ENCODE measurements at places on chromosomes 1 and 21.

DNA sequence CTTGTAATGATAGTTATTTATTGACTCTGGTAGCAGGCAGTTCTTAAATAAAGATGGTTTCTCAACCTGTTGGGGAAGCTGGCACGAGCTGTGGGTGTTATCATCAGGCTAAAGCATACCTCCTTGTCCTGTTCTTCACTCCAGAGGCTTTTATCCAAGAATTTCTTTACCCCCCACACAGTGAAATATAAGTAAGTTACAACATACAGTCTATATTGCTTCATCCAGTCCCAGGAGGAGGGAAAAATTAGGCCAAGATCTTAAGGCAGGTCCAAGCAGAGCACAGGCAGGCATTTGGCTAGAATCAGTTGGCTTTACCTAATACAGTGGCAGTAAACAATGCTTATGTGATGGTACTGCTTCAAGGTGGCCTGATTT, 6.3 kb downstream of the TMEM81 start:
- no peak for DNase-seq

GRCh38 chr1:150749720-150750311, 15.8 kb downstream of the CTSS start:
- no peak for DNase-seq

DNA sequence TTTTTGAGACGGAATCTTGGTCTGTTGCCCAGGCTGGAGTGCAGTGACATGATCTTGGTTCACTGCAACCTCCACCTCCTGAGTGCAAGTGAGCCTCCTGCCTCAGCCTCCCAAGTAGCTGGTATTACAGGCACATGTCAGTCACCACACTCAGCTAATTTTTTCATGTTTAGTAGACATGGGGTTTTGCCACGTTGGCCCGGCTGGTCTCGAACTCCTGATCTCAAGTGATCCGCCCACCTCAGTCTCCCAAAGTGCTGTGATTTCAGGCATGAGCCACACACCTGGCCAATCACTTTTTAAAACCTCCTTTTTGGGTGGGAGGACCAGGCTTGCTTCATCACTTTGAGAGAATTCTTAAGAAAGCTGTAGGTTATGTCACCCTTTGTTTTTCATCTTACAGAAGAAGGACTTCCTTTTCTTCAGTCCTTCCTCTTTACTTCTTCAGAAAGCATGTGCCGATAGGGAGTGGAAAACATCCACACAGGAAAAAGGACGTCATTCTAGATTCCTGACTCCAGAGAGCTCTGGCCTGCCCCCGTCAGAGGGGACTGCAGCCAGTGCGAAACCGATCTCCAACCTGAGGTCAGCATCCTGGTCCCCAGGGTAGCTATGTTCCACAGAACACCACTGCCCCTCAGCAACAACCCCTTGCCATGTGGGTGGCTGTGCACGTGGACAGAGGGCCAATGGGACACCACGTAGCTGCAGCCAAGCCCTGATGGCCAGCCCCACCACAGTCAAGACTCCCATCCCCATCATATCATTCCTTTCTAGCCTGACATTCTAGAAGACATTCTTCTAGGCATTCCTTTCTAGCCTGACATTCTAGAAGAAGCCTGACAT, 21.9 kb downstream of the NCF2 start:
- peak; percentile 80 for DNase-seq

- no peak for DNase-seq
These were observed 10.1 kb downstream of the C1orf174 start for GRCh38 chr1:3889936-3890335.

DNA sequence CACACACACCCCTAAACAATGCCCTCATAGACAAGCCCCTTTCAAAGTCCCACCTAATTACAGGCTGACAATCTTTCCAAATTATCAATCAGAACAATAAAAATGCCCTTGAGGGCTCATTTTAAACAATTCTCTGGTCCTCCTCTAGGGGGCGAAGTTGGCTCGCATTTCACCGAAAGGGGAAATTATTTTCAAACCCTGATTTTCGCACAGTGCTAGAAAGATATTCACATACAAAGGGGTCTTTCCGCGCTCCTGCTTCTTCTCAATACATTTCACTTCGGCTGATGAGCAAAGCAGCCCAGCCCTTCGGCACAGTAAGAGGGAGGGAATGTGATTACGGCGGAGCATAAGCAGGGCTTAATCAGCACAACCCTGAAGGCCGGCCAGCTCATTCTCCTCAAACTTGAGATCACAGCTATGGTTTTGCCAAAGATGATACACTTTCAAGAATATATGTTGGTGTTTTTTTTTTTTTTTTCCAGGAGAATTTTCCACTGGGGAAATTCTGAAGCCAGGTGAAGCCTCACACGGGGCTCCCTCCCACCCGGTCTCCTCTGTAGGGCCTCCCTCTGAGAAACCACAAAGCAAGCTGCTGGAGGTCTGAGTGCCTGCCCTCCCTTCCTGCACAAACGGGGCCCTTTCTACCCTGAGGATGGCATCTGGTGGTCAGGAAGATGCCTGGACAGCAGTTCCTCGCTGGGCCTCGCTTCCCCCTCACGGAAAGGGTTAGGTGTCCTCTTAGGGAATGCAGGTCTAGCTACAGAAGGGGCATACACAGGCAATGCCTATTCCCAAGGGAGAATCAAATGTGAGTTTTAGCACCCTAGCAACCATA, 66.9 kb downstream of the GNG12 start:
- peak; percentile 51 for DNase-seq

- DNase-seq = no peak
These were observed 1.2 kb downstream of the ELK4 start for GRCh38 chr1:205630651-205631009.

DNA sequence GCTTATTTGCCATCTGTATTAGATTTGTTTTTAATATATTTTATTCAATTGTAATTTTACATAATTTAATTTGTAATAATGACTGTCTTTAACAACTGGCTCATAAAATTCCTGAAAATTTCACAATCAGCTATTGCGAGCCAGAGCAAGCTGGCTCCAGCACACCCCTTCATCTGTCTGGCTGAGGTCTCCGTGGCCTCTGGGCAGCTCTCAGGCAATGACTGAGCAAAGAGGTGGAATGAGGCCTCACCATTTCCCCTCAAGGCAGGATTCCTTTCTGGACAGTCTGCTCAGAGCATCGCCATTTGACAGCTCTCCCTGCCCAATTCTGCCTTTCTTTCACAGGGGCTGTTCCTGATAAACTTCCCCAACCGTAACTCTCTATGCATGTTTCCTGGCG, 5.8 kb upstream of the KANK4 start:
- DNase-seq = no peak

- DNase-seq = no peak
These were observed 2.7 kb upstream of the PDE9A start for GRCh38 chr21:42650441-42651421.

DNA sequence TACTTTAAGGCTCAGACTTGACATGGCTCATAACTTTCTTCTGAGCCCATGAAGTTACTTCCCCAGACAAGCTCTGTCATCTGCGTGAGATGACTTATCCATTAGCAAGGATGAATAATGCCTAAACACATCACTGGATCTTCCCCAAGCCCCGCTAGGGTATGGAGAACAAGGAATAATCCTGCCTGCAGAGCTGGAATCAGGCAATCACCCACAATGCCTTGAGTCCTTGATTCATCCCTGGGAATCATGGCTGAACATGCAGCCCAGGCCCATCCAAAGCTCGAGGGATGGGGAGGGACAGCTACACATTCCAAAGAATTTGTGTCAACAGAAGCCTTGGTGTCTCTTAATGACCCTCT, 131.7 kb downstream of the PSMG1 start:
- no peak for DNase-seq

DNA sequence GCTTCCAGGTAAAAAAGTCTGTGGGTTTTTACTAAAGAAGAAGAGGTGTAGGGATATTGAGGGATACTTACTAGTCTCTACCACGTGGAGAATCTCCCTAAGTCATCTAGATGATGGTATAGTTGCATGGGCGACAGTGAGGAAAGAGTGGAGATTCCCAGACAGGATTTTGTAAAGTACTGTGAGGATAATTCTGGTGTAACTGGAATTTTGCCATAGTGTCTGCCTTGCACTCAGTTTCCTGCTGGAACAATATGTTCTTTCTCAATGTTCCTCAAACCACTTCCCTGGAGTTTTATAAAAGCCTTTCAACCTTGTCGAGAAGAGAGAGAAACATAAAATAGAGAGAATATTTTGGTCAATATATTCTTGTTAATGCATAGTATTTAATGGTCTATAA, 95.1 kb upstream of the WLS start:
- no peak for DNase-seq

GRCh38 chr1:222996310-222996975, 146.6 kb downstream of the TLR5 start:
- DNase-seq = no peak

GRCh38 chr1:230313453-230314141, 112.5 kb downstream of the PGBD5 start:
- DNase-seq = no peak

DNA sequence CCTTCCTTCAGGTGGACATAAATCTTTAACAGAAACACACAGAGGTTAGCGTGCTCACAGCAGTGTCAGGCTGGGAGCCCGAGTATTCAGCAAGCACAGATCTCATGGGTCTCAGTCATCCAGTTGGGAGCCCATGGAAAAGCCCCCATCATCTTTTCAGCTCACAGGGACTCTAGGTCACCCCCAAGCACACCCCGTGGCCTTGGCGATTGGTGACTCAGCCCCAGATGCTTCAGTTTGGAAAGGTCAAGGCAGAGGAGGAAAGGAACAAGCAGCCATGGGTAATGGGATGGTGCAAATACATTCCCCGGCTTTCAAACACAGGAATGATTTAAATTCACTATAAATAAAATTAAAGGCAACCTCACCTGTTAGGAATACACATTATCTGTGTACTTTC, 88.9 kb downstream of the PGBD5 start:
- DNase-seq = no peak

- no peak for DNase-seq
These were observed 16.3 kb downstream of the PCP4L1 start for GRCh38 chr1:161274874-161275273.

DNA sequence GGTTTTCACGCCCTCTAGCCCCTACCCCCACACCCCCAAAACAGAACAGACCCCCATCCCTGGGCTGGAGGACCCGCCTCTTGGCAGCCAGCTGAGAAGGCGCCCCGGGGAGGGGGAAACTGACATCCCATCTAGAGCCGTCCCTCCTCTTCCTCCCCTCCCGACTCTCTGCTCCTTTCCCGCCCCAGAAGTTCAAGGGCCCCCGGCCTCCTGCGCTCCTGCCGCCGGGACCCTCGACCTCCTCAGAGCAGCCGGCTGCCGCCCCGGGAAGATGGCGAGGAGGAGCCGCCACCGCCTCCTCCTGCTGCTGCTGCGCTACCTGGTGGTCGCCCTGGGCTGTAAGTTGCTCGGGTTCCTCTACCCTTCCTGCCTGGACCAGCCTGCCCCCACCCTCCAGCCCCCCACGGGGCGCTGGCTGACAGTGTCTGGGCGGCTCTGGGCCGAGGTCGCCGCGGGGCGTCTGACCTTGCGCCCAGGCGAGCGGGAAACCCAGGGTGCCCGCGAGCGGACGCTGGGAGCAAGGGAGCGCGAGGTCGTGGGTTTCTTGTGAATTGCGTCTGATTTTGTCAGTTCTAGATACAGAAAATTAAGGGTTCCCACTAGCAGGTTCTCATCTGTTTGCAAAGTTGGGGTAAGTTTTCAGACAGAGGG, 618 bp downstream of the JAM2 start:
- peak; percentile 34 for DNase-seq

GRCh38 chr1:185973645-185974044, 239.5 kb downstream of the HMCN1 start:
- DNase-seq = no peak

DNA sequence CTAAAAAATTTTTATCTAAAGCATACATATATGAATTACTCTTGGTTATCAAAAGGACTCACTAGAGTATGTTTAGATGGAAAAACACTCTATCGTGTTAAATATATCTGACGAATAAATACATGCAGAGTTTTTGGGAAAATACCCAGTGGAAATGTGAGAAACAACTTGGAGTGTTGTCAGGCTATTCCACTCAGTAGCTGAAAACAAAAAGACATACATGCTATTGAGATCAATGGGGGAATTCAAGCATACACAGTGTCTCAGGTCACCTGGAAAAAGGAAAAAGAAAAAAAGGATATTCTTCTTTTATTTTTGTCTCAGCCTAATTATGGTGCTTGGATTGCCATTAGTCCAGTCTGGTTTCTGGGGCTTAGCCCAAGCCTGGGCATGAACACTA, 247.0 kb upstream of the LYPLAL1 start:
- no peak for DNase-seq

DNA sequence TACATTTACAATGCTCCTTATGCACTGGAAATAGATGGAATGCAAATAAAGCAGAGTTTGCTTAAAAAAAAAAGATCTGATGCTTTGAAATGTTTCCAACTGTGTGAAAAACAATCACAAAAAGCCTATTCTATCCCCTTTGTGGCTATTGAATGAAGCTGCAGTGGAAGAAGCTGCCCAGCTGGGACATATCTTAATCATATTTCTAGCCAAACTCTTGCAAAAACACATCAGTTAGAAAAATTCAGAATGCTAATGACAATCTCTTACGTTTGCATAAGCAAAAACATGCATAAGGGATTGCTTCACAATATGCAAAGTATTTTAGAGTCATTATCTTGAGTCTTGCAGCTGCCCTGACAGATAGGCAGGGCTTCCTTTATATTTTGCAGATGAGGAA, 526.4 kb upstream of the USP24 start:
- no peak for DNase-seq

DNA sequence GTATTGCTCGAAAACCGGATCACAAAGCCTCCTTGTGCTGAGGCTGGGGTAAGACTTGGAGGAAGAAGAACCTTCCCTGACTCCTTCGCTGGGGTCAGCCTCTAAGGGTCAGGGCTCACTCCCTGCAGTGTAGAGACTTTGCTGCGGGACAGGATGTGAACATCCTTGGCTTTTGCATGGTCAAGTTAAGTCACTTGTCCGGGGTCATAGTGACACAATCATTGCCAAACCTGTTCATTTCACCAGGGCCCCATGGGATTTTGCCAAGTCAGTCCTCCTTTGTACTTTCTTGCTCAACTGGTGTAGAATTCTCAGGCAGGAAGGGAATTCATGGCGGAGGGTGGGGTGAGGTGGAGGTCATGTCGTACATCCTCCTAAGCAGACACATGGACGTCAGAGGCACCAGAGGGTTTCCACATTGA, 24.7 kb upstream of the IL10 start:
- DNase-seq = no peak

DNA sequence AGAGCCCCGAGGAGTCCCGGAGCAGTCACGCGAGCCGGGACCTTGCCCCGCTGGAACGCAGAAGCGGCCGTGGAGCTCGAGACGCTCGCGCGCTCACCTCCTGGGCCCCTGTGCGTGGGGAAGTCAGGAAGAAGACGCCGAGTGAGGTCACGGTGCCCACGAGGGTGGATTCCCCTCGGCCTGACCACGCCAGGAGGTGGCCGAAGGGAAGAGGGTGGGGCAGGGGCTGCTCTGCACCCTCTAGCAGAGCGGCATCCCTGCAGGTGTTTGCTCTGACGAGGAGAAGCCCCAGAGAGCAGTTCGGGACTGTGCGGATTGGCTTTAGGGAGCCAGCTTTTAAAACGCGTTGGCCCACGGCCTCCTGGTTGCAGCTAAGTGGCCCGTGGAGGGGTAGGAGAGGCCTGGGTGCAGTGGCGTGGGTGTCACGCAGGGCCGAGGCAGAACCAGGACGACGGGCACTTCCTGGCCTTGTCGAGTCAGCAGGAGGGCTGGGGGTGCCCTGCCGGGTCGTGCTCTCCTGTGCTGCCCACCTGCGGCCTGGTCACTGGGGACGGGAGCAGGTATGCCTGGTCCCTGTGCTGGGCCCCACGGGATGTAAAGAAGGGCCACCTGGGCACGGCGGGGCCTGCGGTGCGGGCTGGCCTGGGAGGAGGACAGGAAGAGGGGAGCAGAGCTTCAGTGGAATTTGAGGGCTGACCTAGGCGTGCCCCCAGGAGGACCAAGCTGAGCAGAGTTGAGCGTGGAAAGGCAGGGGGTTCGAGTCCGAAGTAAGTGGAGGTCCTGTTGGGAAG, 1.0 kb downstream of the PDXK start:
- no peak for DNase-seq

Data from tibial artery (tissue), 4 donors.